Cortex of kidney (tissue), 1 donor: ENCODE measurements at places on chromosomes 3 and 15.

DNA sequence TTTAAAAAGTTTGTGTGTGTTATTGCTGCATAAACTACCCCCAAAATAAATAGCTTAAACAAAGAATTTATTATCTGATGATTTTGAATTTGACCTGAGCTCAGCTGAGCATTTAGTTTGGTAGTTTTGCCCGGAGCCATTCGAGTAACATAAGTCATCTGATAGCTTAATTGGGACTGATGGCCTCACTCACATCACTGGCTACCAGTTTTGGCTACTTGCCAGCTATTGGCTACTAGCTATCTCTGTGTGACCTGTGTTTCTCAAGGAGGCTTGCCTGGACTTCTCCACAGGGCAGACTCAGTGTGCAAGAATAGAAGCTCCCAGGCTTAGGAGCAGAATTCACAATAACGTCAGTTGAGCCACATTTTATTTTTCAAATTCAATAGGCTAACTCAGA lies 9.0 kb downstream of the CNTN3 start:
- DNase-seq = no peak

DNA sequence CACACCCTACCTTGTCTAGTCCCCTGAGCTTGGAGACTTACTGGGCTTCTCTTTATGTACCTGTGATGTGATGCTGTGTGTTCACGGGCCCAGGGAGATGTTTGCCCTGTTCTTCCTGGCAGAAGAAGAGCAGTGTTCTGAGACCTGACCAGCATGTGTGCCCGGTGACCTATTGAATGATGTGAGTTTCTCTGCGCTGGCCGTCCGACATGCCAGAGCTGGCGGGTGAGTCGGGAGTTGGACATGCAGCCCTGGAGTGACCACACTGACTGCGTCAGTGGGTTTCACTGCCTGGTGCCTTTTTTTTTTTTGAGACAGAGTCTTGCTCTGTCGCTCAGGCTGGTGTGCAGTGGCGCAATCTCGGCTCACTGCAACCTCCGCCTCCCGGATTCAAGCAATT lies 42.3 kb downstream of the CGNL1 start:
- DNase-seq = no peak

DNA sequence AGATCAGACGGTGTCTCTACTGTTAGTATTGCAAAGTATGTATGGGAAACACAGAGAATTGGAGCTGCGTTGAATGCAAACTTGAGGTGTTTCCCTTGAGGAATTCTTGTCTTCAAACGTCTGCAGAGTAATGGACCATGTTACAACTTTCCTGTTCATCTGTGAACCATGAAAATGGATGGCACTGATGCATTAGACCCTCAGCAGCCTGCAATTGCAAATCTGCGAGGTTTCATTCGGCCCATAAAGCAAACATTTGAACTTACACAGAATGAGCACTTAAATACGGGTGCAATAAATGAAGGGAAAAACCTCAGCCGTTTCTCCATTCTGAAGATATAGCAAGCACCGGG lies 49.7 kb downstream of the LRRN1 start:
- no peak for DNase-seq

DNA sequence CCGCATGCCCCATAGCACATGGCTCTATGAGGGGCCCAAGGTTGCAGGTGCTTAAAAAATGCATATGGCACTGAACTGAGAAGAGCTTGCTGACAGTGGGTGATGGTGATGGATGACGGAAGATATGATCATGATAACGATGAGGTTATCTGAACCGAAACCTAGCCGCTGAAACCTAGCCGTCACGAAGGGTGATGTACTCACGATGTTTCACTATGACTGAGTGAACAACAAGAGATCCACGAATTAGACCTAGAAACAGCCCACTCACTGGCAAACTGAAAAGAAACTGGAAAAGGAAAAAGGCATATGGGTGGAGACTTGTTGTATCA lies 57.6 kb upstream of the BCL6 start:
- DNase-seq = no peak

- DNase-seq = no peak
Measured at GRCh38 chr3:128051459-128051836, 789 bp upstream of the SEC61A1 start.

DNA sequence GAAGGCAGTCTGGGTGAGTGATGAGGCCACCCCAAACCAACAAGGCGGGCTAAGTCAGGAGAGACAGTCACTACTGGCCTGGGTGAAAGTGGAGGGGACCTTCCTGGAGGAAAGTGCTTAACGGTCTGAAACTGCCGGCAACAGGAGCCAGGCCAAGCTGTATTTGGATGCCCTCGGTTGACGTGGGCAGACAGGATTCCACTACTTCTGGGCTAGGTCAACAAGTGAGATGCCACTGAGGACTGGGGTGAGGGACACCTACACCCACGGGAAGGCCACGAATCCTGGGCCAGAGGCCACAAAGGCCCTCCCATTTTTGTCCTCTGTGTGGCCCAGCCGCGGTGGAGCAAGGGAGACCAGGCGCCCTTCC lies 12.3 kb downstream of the SPTBN5 start:
- no peak for DNase-seq
